ENCODE measurements at places on chromosomes 16 and 17.
A peak's percentile ranks its signal among the peaks of the same experiment; 100 is the strongest.

DNA sequence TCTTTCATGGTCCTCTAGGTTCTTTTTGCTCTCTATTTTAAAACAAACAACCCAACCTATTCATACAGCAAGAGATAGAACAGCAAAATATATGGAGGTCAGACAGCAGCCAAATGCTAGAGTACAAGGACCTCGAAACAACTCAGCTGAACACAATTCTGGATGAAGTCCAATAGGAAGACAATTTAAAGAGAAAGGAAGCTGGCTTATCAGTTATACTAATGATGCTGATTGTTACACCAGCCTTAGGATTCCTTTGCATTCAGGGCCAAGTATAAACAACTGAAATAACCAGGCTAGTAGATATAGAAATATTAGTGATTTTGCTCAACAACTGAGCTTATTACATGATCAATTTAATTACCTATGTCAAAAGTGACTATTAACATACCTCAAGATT, 2.5 kb downstream of the SSH2 start:
- no peak for DNase-seq

- peak; percentile 79 for DNase-seq
Measured at GRCh38 chr17:59846394-59847165, 46.2 kb downstream of the TUBD1 start.

GRCh38 chr16:5770118-5770517, 672.5 kb upstream of the EEF2KMT start:
- DNase-seq = no peak

GRCh38 chr16:88320947-88321634, 61.7 kb upstream of the ZNF469 start:
- DNase-seq = no peak

- no peak for DNase-seq
Measured at GRCh38 chr16:57134982-57135381, 42.6 kb downstream of the CPNE2 start.

GRCh38 chr16:13883881-13884280, 36.1 kb upstream of the ERCC4 start:
- DNase-seq = no peak

- peak; percentile 80 for DNase-seq
Measured at GRCh38 chr17:16491703-16492612, at the start of gene LRRC75A. LRRC75A (minus strand) TSS chr17:16492193; CDS start chr17:16491990, 203 bp downstream.

DNA sequence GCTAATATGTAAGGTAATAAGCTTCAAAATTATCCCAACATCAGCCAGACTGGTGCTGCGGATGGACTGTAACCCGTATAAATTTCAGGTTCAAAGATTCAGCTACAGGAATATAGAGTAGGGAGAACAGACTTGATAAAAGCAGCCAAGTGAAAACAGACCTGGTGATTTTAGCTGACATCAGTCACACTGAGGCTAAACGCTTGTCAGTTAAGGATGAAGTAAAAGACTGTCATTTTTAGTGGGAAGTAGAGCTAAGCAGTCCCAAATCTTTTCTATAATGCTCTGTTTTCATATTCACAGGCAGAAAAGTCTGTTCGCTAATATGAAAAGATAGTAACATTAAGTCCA, 35.4 kb downstream of the CMTM4 start:
- no peak for DNase-seq

DNA sequence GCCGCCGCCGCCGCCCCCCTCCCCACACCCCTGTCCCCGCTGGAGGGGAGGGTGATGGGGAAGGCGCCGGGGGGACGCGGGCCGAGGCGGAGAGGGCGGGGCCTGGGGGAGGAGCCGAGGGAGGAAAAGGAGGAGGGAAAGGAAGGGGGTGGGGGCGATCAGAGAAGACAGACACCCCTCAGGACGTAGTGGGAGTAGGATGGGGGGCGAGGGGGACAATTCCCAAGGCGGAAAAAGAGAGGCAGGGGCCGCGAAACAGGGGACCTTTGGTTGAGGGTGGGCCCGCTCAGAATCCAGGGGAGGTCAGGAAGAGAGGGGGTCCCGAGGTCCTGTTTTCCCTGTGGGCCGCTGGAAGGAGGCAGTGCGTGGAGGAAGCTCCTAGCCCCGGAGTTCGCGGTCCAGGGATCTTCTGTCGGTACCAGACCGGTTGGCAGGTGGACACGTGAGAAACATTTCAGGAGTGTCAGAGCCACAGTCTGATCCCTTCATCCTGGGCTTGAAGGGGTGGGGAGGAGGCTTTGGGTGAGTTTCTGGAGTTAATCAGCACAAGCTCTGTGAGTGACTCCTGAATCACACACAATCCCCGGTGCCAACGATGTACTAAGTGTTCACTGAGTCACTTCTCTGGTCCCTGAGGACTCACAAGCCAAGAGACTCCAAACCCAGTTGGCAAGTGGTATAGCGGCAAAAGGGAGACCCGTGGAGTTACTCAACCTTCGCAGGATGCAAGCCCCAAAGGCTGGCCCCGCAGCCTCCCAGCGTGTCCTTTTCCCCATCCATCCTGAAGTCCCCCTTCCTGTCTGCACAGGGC, at the start of gene XYLT1:
TSS of gene XYLT1 (minus strand) at position 53 of the 811 bp plus-strand sequence. CDS start 164 bp downstream, outside the sequence.
- peak; percentile 67 for DNase-seq

DNA sequence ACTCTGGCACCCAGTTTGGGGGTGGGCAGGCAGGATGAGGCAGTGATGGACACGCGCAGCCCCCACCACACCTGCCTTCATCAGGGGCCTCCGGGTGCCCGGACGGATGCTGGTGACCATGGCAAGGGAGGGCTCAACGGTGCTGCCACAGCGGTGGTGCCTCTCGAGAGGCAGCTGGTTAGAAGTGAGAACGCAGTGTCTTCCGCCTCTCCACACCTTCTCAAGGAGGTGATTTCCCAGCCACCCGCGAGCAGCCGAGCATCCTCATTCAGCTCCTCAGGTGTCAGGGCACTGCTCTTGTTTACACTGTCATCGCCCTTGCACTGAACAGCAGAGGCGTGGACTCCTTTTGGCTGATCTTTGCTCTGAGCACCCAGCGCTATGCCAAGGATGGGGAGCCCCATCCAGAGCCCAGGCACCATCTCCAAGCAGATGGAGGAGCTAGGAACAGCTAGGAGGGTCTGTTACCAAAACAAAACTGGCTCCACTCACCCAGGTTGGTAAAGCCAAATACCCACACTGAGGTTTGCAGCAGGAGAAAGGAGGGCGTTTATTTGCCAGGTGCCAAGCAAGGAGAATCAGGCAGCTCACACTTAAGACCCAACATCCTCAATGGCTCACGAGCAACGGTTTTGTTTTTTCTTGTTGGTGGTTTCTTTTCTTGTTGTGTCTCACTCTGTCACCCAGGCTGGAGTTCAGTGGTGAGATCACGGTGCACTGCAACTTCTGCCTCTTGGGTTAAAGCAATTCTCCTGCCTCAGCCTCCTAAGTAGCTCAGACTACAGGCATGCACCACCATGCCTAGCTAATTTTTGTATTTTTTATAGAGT, 174.3 kb upstream of the TNRC6C start:
- no peak for DNase-seq

- DNase-seq = peak; percentile 94
Measured at GRCh38 chr16:46918905-46919792, 35.0 kb downstream of the GPT2 start.

GRCh38 chr16:86661706-86662105, 83.4 kb downstream of the FOXL1 start:
- no peak for DNase-seq

GRCh38 chr16:49560004-49560830, 186.6 kb downstream of the C16orf78 start:
- no peak for DNase-seq

- peak; percentile 88 for DNase-seq
Measured at GRCh38 chr16:56013962-56014552, 138.9 kb upstream of the CES5A start.

DNA sequence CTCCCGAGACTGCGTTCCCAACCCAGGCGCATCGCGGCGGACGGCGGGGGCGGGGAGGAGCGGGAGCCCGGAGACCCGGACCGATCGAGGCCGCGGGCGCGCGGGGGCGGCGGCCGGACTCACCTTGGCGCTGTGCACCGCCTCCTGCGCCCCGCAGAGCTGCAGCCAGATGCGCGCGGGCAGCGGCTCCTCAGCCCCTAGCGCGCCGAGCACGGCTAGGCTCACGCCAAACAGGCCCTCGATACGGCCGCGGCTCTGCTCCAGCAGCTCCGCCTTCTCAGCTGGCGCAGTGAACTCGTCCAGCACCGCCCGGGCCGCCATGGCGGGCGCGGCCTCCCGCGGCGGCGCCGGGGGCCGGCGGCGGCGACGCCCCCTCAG, 339 bp downstream of the N4BP1 start:
- DNase-seq = no peak

- DNase-seq = no peak
Measured at GRCh38 chr16:24507959-24508480, 31.3 kb upstream of the RBBP6 start.

DNA sequence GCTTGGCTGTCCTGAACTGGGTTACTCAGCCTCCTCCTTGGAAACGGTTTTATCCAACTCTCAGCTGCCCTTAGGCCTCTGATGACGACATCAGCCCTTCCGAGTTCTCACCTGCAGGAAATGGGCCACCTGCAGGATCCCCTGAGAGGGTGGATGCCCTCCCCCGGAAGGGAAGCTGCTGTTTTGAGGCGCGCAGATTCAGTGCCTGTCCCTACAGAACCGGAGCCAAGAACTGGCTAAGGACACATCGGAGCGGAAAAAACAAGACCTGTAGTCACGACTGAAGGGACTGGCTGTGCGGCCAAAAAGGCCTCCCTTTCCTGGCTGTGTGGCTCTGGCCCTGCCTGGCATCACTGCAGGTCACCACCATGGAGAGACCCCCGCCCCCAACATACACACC, 11.7 kb upstream of the C16orf95 start:
- DNase-seq = no peak

- DNase-seq = peak; percentile 71
Measured at GRCh38 chr17:30005709-30006320, 64.4 kb downstream of the EFCAB5 start.

- DNase-seq = no peak
Measured at GRCh38 chr17:82013772-82014321, 8.8 kb downstream of the CENPX start.

DNA sequence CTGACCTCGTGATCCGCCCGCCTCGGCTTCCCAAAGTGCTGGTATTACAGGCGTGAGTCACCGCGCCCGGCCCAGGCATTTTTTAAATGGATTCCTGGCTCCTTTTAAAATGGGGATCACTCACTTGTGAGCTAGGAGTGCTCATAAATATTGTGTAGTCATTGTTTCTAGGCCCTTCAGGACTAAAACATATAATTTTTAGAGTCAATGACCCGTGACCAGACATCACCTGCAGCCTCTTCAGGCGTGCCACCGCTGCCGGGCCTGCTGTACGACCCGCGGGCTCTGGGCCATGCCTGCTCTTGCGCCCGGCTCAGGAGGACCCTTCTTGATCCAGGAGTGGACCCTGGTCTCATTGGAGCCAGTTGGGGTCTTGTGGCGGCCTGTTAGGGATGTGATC, 30.8 kb downstream of the EFCAB5 start:
- DNase-seq = no peak

GRCh38 chr17:14303343-14304221, 2.7 kb downstream of the HS3ST3B1 start:
- DNase-seq = peak; percentile 66

- no peak for DNase-seq
Measured at GRCh38 chr17:32264140-32264799, 1.4 kb upstream of the RHBDL3 start.
